ENCODE measurements at places on chromosomes 12 and 14.

DNA sequence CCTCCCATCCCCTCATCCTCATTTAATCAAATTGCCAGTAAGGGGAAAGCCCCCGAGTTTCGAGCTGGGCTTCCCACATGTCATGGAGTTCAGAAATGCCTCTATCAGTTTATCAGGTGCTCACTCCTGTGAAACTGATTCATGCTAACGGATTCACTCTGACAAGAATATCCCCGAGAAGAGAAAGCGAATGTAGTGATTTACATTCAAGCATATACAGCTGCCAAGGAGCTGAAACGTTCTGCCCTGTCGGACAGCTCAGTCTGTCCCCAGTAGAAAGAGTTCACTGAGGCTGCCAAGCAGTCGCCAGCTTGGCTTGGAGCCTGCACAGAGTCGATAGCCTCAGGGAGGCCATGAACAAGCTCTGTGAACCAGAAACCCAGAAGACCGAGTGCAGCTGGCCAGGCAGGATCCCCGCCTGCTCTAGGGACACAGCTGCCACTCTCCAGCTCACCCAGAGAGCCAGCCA, 88.4 kb downstream of the TMCC3 start:
- H3K4me1 ChIP-seq = no peaks in the 10 kb centered on the region
- H3K27ac ChIP-seq = no peak overlapping the region
- H3K4me3 ChIP-seq = peak overlapping the region; percentile 12
- no peaks in the 10 kb centered on the region for H3K36me3 ChIP-seq
- H3K27me3 ChIP-seq = no peaks in the 10 kb centered on the region

- no peak overlapping the region for H3K4me3 ChIP-seq
- H3K27me3 ChIP-seq = no peaks in the 10 kb centered on the region
- H3K4me1 ChIP-seq = no peaks in the 10 kb centered on the region
- DNase-seq = no peak
- no peaks in the 10 kb centered on the region for H3K36me3 ChIP-seq
These were observed 14.9 kb downstream of the TXNRD1 start for GRCh38 chr12:104230304-104231095.

GRCh38 chr12:1605129-1606020, 11.0 kb upstream of the FBXL14 start:
- H3K4me3 ChIP-seq = peak overlapping the region; percentile 50
- peak; percentile 63 for DNase-seq
- H3K4me1 ChIP-seq = no peaks in the 10 kb centered on the region

- no peaks in the 10 kb centered on the region for H3K4me1 ChIP-seq
- DNase-seq = no peak
- H3K27me3 ChIP-seq = no peaks in the 10 kb centered on the region
- no peak overlapping the region for H3K4me3 ChIP-seq
- H3K36me3 ChIP-seq = peaks cover 10% of the 10 kb centered on the region
These were observed 87.5 kb downstream of the DUSP16 start for GRCh38 chr12:12474931-12475795.
